H4 (cell line): ENCODE measurements at places on chromosomes 7 and 10. TPM values are rescaled to one million over a fixed set of nuclear protein-coding genes. Genes with fewer than 3 reads are reported as not detected.

NUP42 gene
- 75.4 and 90.5 TPM in 2 replicates for total RNA-seq

DNA sequence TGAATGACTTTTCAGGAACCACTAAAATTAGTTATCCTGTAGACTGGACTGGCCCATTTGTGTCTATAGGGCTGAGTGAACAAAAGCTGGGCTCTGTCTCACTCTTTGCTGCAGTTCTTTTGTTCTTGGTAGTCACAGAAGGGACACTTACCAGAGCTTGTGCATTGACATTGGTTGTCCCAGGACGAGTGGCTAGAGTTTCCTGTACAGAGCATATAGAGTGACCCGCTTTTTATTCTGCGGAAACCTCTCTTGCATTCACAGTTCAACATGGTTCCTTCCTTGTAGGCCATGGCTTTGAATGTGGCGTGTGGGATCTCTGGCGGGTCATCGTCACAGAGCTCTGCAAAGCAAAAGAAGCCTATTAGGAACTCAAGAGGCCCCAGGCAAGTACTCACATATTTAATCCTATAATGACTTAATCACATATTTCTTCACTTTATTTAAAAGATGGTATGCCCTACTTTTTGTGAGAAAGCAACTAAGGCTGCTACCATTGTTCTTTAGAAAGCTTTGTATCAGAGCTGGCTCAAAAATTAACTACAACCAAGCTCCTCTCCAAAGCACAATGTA, 36.4 kb downstream of the IL2RA start:
- DNase-seq = no peak

DNA sequence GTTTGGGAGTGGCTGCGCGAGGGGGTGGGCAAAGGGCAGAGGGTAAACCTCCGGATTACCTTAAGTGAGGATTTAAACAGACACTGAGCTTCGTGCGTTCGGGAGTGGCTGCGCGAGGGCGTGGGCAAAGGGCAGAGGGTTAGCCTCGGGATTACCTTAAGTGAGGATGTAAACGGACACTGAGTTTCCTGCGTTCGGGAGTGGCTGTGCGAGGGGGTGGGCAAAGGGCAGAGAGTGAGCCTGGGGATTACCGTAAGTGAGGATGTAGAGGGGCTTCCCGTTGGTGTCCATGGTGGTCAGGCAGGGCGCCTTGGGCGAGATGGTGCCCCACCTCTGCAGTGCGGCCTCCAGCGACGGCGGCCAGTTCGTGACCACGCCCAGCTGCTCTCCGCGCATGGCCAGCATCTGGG, 275.8 kb downstream of the DIP2C start:
- no peak for DNase-seq

DNA sequence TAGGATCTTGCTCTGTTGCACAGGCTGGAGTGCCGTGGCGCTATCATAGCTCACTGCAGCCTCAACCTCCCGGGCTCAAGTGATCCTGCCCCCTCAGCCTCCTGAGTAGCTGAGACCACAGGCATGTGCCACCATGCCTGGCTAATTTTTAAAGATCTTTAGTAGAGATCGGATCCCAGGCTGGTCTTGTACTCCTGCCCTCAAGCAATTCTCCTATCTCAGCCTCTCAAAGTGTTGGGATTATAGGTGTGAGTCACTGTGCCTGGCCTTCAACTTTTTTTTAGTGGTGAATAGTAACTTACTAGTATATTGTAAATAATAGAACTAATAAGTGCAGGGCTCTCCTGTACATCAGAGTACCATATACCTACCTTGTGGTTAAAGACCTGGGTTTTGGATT, 52.1 kb upstream of the LMTK2 start:
- DNase-seq = peak; percentile 31

DNA sequence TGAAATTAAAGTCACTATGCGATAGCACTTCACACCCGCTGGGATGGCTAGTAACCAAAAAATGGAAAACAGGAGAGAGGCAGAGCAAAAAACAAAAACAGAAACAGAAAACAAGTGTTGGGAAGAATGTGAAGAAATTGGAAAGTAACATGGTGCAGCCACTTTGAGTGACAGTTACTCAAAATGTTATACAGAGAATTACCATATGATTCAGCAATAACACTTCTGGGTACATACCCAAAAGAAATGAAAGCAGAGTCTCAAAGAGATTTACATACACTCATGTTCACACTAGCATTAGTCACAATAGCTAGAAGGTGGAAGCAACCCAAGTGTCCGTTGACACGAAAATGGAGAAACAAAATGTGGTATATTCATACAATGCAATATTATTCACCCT, 88.6 kb upstream of the KCNIP2 start:
- DNase-seq = no peak
